ENCODE measurements at places on chromosomes 4 and X.

DNA sequence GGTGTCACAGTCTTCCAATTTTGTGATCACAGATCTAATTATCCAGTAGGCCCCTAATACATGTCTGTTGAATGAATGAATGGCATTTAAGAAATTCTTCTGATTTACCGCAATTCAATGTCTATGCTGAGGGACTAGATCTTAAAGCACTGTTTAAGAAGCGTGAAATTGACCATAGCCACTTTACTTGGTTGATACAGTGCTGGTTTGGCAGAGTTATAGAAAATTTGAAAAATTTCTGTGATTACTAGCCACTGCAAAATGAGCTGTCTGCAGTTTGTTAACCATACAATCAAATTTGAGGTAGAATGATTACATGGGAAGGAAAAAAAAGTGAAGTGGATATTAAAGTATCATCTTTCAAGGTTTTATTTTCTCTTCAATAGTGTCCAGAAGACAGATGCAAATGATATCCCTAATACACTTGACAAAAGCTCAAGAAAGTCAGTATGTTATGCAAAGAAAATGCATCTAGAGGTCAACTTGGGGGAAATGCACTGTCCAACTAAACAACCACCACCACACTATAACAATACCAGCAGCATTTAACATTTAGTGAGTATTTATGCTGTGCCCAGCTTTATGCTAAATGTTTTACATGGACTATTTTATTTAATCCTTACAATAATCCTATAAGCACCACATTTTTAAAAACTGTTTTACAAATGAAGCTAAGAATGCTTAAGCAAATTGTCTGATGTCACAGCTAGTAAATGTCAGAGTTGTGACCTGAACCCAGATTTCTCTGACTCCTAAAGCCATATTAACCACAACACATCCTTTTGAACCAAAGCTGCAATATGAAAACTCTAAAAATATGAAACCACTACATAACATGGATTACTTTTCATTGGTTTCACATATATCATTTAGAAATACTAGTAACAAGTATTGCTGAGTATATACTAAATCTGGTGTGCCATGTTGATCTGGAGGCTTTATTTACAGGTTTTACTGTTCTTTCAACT, 217.9 kb upstream of the MAB21L2 start:
- DNase-seq = no peak

DNA sequence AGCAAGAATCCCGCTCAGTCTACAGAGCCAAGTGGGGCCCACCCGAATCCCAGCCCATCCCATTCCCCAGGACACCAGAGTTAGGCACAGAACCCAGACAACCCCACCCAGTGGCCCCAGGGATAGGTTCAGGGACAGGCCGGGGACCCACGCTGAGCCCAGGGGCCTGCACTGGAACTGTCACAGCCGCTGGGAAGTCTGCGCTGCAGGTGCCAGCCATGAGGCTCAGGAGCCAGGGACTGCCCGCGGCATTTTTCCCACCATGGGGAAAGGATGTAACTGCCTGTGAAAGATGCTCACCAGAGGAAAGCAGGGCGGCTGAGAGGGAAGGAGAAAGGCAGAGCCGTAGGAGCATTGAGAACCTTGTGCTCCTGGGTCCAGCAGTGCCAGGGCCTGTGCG, 12.0 kb downstream of the EVC2 start:
- no peak for DNase-seq

DNA sequence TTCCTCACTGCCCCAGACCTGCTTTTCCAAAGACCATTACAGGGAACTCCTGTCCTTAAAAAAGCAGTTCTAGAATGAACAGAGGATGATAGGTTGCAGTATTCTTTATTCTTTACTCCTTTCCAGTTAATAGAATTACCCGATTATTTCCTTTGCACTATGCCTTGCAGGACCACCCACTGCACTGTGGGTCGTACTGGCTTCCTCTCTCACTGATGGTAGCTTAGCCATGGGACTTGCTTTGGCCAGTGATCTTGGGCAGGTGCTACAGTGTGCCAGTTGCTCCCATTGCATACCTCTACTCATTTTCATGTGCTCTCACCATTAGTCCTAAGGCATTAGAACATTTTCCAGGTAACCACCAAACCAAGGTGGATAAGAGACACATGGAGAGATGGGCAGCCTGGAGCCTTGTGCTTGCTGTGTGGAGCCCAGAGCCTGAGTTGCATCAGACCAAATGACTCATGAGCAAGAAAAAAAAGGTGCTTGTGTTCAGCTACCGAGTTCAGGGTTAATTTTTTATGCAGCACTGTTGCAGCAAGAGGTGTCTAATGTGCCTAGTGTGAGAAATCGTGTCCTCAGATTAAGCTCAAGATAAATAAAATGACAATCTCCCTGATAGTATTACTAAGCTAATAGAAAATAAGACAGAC, 7.6 kb upstream of the UNC5C start:
- DNase-seq = no peak

DNA sequence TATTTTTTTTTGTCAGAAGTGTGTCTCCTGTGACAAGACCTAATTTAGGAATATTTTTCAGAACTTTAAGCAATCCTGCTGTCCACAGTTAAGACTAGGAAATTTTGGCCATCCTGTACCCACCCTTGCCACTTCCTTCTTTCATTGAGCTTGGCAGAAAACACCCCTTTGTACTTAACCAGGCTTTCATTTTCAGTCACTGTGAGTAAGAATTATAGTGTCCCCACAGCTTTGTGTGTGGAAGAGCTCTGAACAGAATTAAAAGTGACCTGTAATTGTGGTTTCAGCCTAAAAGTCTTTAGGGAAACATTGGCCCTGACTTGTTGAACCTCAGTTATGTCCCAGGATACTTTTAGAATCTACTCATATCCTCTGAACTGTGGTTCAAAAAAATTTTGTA, 153.7 kb upstream of the BMP3 start:
- DNase-seq = no peak

DNA sequence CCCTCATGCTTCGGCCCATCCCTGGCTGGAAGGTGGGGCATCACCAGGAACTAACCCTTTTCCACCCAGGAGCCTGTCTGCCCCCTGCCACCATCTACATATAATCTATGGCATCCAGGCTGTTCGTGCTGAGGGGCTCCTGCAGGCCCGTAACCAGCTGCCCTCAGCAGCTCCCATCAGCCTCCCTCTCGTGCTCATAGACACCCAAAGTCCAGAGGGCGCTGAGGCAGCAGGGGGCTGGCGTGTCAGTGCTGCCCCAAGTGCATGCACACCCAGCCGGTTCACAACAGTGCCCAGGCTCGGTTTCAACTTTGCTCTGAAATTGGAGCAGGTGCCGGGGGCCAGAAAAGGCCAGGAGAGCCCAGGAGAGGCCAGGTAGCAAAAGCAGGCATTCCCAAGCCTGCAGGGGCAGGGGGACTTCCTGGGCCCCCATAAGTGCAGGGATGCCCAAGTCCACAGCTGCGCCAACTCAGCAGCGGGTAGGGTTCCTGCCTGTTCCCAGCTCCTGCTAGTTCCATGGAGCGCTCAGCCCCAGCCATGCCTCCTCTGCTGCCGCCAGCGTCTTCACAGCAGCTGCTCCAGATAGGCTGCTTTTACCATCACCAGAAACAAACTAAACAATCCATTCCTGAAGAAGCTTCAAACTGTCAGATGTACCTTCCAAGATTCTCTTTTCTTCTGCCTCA, 558.2 kb upstream of the GNPDA2 start:
- DNase-seq = no peak

DNA sequence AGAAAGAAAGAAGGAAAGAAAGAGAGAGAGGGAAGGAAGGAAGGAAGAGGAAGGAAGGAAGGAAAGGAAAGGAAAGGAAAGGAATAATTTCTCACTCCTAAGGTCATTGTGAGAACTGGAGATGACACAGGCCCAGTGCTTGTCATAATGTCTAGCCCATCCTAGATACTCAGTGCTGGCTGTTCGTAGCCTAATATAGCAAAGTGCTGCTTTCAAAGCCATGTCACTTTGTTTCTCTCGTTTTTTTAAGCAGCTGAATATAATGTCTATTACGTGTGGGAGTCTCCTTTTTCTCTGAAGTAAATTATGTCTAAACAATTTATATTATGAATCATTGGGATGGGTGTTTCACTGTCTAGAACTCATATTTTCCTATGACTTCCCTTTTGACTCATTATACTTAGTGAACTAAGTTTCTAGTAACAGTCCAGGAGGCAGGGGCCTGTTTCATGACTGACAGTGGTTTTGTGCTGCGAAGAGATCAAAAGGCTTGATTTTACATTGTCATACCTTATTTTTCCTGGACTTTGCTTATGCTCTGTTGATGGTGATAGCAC, 327.0 kb upstream of the ZFP42 start:
- DNase-seq = no peak

- no peak for DNase-seq
Measured at GRCh38 chr4:87745064-87745807, 54.1 kb upstream of the IBSP start.

- DNase-seq = no peak
Measured at GRCh38 chr4:180650273-180650672, 1592.9 kb upstream of the TENM3 start.

Measured in CD4-positive, alpha-beta T cell treated with Interleukin-15 for 4 hours (primary cell).